Stimulated activated memory B cell treated with anti-CD40 and anti-IgM and Interleukin-4, amounts not matched to agents 10 μg/mL and 1 μg/mL and 100 μg/mL, for 72 hours (primary cell): ENCODE measurements at places on chromosomes 11 and 22.
A peak's percentile ranks its signal among the peaks of the same experiment; 100 is the strongest.

DNA sequence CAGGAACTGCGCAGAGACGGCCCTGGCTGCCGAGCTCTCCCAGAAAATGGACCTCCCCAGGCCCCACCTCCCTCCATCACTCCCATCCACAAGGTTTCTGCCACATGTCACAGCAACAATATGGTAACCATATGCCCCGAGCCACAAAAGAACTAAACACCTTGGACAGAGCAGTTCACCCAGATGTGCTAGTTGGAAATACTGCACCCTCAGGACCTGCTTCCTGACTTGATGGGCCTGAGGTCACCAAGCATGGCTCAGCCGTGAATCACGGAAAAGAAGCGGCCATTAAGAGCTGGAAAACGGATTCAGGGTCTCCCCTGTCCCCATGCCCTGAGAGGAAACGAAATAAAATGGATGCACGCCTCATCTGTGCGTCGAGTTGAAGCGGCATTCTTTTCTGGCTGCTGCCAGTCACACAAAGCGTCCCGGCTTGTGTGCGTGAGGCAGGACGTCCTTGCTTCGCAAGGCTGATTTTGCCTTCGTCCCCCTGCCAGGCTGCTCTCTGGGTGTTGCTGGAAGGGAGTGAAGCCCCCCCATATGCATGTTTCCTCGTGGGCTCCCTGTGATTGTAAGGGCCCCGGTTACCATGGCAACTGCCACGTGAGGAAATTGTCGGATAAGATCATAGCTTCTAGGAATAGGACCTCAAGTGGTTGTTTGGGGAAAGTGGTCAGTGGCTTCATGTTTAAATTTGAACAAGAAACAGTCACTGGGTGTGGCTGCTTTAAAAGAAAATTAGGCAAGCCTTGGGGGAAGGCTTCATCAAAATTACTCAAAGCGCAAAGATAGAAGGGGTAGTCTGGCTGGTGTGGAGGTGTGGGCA lies 51.7 kb downstream of the FLI1 start:
- no peak for ATAC-seq

GRCh38 chr11:133824593-133824992 lies 20.7 kb downstream of the SPATA19 start:
- ATAC-seq = no peak

DNA sequence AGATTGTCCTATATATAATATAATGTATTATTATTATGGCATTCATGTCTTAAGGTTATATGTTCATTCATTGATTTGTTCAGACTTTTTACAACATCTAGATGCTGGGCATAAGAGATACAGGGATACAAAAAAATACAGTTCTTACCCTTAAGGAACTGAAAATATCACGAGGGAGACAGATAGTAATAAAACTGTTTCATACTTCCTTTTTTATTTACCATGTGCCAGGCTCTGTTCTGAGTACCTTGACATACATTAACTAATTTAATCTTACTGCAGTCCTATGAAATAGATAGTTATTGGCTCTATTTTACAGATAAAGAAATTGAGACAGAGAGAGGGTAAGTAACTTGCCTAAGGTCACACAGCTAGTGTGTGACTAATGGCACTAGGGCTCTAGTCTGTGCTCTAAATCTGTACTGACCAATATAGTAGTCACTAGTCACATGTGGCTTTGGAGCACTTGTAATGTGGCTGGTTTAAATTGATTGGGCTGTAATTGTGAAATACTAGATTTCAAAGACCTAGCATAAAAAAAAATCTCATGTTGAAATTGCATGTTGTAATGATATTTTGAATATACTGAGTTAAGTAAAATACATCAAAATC lies 21.3 kb downstream of the TRIM44 start:
- peak; percentile 91 for ATAC-seq

DNA sequence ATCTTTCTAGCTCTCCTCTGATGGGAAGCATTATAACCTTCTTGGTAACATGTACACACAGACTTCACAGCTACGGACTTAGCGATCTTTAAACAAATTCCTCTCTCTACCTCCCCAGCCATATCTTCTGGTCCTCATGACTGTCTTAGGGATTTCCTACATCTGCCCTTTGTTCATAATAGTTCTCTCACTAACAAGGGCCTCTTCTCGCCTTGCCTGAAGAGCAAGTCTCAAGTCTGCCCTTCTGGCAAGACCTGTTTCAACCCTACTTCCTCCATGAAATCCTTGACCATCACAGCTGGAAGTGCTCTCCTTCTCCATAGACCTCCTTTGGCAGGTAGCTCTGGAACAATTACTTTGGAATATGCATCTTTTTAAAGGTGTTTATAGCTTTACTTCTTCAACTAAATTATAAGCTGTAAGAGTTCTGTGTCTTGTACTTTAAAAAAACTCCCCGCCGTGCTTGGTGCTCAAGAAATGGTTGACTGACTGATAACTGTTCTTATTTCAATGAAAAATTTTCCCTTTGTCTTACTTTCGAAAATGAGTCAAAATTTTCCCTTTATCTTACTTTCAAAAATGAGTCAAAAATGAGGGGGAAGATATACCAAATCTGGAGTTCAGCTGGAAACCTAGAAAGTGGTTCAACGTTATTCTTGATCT lies 34.7 kb downstream of the SNX19 start:
- peak; percentile 41 for ATAC-seq

- ATAC-seq = no peak
Measured at GRCh38 chr11:16604794-16605388, 133.6 kb upstream of the C11orf58 start.

GRCh38 chr11:118916842-118917388 lies 8.8 kb downstream of the BCL9L start:
- ATAC-seq = no peak

- ATAC-seq = no peak
Measured at GRCh38 chr22:29096736-29097669, 24.2 kb downstream of the KREMEN1 start.

GRCh38 chr22:32569956-32570355 lies 95.3 kb downstream of the FBXO7 start:
- no peak for ATAC-seq

DNA sequence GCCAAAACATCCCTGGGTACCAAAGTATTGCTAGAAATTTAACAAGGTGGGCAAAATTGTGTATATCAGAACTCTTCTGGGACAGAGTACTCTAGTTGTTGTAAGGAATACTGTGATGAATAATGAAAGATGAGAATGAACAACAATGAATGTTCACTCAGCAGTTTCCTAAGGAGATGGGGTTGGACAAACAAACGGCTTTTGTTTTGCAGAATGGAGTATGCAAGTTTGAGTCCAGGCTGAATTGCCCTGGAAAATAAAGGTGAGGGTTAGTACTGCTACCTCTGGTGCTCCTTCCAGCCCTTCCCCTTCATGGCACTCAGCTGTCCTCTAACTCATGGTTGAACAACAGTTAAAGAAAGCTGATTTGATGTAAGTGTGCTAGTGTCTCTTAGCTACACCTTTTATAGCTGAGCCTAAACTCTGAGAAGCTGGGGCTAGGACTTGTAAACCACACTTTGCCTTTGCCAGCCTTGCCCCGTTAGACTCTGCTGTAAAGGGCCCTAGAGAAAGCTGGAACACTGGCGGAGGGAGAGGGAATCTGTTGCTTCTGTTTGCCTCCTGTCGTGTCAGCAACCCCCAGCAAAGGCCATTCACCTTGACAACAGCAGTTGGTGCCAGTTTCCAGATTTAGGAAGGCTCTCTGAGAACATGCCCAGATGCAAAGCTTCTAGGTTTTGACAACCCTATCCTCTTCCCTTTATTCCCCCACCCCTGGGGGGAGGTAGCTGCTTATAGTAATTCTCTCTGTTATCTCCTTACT lies 41.2 kb upstream of the POLD3 start:
- ATAC-seq = no peak

GRCh38 chr22:23970816-23971486 lies 3.3 kb downstream of the DDT start:
- no peak for ATAC-seq

DNA sequence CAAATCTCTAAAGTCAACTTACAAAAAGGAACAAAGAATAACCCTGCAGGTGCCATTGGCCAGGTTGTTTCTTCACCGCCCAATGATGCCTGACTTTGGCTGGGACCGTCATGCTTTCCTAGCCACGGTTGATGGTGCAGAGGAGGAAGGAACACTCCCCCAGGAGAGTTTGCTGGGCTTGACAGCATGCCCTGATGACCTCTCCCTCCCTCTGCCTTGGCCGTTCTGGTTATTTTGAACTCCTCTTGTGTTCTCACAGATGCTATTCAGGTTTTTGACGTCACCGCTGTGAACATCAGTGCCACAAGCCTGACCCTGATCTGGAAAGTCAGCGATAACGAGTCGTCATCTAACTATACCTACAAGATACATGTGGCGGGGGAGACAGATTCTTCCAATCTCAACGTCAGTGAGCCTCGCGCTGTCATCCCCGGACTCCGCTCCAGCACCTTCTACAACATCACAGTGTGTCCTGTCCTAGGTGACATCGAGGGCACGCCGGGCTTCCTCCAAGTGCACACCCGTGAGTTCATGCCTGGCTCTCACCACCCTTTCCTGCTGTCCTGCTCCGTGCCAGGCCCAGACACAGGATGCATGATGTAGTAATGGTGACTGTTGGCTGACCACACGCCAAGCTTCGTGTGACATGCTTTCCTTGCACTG lies 89.0 kb upstream of the OR4B1 start:
- ATAC-seq = no peak

DNA sequence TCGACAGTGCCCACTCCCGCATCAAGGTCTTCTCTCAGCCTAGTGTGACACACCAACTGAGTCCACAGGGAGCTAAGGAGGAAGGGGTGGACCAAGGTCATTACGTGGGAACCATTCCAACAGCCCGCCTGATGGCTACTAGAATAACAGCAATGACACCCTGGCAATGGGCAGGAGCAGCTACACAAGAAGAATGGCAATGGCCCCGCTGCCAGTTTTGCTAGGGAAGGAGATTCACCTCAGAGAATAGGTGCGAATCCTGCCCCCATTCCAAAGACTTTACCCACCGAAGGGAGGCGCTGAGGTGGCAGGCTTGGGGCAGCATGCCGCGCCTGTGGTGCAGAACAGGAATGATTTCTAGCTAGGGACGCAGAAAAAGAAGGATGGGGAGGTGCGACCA lies 9.1 kb downstream of the WT1 start:
- ATAC-seq = no peak

DNA sequence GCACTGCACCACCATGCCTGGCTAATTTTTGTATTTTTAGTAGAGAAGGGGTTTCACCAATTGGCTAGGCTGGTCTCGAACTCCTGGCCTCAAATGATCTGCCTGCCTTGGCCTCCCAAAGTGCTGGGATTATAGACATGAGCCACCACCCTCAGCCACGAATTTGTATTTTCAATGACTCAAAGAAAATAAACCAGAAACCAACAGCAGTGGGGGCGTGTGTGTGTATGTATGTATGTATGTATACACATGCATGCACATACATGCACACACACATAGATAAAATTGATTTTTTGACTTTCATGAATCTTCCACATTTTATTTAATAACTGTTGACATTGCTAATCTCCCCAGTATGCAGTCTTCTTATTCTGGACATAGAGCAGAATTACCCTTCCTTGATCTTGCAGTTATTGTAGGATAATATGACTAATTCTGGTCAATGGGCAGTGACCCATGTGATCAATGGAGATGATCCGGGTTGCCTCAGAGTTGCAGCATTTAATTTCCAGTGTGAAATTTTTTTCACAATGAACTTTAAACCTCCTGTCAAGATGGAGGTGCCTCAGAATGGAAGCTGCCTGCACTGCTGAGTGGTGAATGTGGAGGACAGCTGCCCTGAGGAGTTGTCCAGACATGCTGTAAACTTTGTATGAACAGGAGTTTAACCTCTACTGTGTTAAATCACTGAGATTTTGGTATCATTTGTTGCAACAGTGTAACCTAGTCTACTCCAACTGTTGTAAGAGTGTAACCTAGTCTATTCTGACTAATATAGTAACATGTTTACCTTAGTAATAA lies 12.8 kb upstream of the PTPN5 start:
- no peak for ATAC-seq

GRCh38 chr11:30488304-30488998 lies 97.7 kb downstream of the MPPED2 start:
- ATAC-seq = no peak

GRCh38 chr11:69497221-69497787 lies 15.8 kb downstream of the LINC01488 start:
- no peak for ATAC-seq

- ATAC-seq = no peak
Measured at GRCh38 chr11:96061730-96062129, 137.8 kb upstream of the MTMR2 start.

DNA sequence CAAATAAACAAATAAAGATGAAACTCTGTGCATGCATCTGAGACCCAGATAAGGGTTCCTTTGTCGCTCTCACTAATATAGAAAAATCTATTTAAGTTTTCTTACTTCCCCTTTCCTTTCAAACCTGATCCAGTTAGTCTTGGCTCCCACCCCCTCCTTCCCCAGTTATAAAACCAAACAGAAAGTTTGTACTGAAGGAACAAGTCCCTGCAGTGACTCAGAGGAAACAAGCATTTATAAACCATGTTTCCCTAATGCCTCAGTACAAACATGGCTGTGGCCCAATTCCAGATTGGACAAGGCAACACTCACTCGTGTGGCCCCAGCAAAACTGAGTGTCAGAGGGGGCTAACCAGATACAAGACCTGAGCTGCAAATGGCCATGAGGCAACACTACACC lies 65.5 kb upstream of the ARHGAP20 start:
- ATAC-seq = peak; percentile 58

DNA sequence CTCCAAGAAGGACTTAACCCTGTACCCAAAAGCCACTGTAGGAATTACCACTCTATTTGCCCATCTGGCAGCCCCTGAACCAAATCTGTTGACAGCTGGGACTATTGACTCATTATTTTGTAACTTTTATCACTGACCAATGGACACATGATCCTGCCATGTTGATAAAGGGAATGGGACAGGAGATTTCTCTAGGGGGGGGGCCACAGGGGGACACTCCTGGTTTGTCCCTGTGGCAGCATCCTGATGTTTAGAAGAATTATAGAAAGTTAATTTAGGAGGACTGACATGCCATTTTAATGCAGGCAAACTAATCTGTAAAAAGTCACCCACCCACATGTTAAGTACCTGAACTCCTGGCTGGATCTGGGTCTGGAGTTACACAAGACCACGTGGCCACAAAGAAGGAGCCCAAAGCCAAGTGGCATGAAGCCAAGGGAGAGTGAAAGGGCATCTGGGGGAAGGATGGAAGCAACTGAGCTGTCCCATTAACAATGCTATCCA lies 558.1 kb downstream of the ETS1 start:
- ATAC-seq = no peak

- no peak for ATAC-seq
Measured at GRCh38 chr11:125304136-125304535, 139.6 kb downstream of the PKNOX2 start.

DNA sequence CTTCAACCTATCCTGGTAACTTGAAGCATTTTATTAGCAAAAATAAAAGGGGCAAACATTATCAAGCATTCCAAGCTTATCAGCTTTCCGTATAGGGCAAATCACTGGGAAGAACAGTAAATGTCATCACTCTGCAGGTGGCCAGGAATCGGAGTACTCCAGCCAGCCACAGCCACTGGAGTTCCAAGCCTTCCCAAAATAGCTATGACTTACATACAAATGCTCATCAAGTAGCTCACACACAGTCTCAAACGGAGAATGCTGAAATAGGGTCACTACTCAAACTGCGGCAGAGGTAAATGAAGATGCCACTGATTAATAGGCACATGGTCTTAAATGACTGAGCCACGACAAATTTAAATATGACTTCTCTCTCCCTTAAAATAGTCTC lies 2.1 kb downstream of the USP28 start:
- no peak for ATAC-seq
